Stimulated activated CD8-positive, alpha-beta memory T cell treated with anti-CD3 and anti-CD28 coated beads, Interleukin-2, amount 100 ng/mL, for 48 hours (primary cell): ENCODE measurements at places on chromosomes 1 and 21.

- DNase-seq = no peak
Observed at GRCh38 chr1:79760531-79760930, 754.0 kb upstream of the ADGRL4 start.

- DNase-seq = no peak
Observed at GRCh38 chr1:39001516-39002421, 10.7 kb downstream of the AKIRIN1 start.

DNA sequence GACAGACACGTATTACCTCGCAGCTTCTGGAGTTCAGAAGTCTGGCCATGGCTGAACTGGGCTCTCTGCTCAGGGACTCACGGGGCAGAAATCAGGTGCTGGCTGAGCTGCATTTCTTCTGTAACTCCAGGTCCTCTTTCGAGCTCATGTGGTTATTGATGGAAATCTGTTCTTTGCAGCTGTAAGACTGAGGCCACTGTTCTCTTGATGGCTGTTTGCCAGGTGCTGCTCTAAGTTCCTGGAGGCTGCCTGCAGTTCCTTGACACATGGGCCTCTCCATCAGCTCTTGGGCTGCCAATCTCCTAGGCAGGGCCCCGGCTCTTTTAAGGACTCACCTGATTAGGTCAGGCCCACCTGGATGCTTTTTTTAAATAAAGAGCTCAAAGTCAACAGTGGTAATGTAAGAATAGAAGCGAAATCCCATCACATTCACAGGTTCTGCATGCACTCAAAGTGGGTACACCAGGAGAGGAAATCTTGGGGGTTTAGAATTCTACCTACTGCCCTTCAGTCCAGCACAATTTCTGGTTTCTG, 139.1 kb downstream of the KAZN start:
- no peak for DNase-seq

DNA sequence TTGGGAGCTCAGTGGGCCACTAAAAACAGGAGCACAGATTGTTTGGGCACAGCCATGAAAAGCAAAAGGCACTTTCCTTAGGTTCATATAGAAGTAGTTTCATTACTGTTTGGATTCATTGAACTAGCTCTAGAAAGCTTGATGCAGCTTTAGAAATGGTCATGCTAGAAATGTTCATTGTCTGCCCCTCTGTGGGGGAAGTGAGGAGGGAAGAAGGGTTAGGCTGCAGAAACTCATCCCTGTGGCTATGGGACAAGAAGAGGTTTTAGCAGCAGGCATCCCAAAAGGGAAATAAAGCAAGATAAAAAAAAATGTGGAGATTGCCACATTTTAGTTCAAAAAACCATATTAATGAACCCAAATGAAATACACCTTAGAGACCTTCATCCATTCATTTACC, 359.6 kb upstream of the PTBP2 start:
- DNase-seq = no peak

DNA sequence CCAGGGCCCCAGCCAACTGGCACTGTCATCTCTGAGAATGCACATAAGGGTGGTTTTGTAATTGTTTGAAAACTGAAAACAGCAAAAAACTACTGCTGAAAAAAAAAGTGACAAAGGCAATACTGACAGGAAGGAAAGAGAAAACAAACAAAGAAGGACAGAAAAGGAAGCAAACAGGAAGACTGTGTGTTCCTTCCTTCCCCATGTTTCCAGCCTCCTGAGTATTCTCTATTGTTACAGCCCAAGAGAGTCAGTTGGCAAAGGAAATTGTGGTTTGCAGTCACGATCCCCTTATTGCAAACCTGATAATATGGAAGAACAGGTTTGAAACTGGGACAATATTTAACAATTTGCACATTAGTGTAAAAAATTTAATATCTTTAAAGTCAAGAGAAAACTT, 1177.6 kb downstream of the PLA2G4A start:
- no peak for DNase-seq

DNA sequence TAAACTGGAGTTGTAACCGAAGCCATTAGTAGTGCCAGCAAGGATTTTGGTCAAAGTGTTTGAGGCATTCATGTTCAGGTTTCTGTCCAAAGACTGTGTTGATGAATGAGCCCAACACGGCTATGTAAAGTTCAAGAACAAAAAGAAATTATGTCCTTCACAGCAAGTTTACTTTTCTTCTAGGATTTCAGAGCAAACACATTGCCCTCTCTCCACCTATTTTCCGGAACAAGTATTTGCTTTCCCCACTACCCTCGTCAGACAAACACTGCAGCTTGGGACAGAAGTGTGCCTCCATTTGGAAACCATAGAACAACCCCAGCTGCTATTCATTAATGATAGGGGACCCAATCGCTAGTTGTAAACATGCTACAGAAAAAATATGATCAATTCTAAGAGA, 151.4 kb upstream of the C1orf105 start:
- no peak for DNase-seq

- no peak for DNase-seq
Observed at GRCh38 chr1:53681351-53681976, 57.5 kb downstream of the GLIS1 start.

- no peak for DNase-seq
Observed at GRCh38 chr1:245484176-245484575, 329.4 kb downstream of the KIF26B start.

GRCh38 chr1:112706505-112707220, at the start of gene RHOC:
Gene RHOC, minus strand, starts transcription at chr1:112707127. Its CDS starts 3,328 bp downstream, at chr1:112703799.
- DNase-seq = no peak

DNA sequence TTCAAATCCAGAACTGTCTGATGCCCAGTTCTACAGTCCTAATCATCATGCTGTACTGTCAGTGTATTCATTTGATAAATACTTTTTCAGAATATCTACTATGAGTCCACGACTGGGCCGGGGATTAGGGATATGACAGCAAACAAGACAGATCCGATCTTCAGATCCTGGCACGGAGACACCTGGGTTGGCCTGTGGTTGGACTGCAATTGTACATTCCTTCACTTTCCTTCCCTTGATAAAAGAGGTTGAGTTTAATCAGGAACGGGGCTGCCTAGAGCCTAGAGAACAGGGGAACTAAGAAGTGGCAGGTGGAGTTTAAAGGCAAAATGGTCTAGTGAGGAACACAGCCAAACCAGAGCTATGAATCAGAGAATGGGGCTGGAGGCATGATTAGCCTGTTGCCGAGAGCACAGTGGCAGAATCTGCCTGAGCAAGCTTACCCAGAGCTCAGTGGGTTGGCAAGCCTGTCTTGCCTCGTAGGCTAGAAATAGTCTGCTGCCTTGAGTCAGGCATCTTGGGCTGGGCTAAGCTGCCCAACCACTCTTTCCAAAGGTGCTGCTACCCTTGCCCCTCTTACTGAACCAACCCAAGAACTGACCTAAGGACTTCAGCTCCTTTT, 38.1 kb upstream of the PTCH2 start:
- no peak for DNase-seq

DNA sequence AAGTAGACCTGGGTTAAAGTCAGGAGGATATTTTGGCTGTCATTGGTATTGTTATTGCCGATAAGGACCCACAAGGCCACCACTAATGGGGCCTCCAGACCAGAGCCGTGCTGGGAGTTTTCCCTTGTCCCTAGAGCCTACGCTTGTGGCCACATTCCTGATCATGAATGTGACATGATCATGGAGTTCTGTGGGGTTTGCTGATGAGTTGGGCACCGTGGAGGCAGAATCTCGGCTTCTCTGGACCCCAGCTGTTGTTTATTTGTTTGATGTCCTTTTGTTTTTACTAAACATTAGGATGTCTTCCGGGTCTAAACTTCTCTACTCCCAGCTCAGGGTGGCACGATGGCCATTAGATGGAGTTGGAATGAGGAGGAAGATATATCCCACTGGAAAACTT, 74.9 kb upstream of the TMPRSS2 start:
- DNase-seq = no peak

GRCh38 chr1:202002507-202002906, 7.9 kb upstream of the ELF3 start:
- DNase-seq = no peak

- no peak for DNase-seq
Observed at GRCh38 chr1:55259911-55260609, 44.9 kb upstream of the USP24 start.

- DNase-seq = no peak
Observed at GRCh38 chr1:212749821-212750535, 41.6 kb downstream of the NSL1 start.

DNA sequence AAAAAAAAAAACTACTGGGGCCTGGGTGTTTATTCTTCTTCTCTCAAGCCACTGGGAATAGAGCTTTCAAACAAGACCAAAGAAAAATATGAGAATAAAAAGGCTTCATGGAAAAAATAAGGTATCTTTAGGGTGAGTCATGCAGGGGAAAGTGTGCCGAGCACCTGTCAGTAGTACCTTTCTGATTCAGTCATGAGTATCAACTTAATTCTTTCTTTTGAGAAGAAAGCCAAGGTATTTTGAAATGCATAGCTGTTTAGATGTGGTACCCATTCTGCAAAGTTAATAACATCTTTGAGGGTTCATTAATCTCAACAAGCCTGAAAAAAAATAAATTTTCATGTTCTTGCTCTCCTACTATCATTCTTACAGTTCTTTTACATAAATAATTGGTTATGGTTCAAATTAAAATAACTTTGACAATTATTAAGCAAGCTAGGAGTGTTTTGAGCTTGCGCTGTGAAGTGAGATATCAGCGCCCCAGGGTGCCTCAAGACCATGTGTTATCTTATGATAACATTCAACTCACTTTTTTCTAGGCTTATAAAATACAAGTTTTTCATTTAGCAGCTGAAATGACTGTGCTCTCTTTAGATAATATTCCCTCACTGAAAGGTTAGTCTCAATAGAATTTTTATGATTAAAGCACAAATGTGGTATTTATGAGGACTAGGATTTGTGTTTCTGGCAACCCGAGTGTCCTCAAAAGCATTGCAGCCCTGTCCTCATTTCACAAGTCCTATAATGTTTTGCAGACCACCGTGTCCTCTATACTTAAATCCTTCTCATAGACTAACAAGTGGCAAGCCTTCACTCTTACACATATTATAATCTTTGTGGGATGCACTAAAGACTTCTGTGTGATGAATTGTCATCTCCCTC, 138.6 kb downstream of the SLC44A5 start:
- no peak for DNase-seq

DNA sequence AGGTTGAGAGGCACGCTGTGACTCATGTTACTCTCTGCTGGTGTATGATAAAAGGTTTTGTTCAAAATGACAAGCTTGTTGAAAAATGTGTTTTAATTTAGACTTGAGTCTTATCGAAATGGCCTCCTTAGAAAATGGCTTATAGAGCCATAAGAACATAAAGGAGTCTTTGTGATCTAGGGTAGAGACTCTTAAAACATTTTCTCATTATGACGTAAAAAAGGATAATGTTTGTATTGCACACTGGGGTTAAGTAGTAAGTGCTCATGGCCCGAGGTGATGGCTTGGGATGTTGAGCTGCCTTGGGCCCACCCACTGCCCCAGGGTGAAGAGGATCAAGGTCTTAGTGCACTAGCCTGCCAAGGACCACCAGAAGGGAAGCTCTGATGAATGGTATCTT, 117.4 kb downstream of the DISC1 start:
- no peak for DNase-seq

DNA sequence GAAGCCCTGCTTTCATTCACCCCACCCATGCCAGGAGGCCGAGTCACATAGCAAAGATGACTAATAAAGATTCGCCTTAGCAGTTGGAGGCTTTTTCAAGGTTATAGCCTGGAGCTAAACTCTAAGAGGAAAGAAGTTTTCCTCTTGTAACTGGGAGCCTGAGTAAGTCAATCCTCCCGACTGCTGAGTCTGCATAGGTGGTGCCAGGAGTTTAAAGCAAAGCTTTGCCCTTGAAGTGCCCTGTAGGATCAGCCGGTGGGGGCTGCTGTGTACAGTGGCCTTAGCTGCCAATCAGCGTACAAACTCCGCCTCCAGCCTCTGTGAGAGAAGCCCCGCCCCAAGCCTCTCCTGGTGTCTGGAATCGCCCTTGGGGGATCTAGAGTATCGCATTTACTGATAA, 147.5 kb upstream of the SPATA6 start:
- no peak for DNase-seq

- no peak for DNase-seq
Observed at GRCh38 chr1:194024659-194025058, 838.2 kb upstream of the B3GALT2 start.

DNA sequence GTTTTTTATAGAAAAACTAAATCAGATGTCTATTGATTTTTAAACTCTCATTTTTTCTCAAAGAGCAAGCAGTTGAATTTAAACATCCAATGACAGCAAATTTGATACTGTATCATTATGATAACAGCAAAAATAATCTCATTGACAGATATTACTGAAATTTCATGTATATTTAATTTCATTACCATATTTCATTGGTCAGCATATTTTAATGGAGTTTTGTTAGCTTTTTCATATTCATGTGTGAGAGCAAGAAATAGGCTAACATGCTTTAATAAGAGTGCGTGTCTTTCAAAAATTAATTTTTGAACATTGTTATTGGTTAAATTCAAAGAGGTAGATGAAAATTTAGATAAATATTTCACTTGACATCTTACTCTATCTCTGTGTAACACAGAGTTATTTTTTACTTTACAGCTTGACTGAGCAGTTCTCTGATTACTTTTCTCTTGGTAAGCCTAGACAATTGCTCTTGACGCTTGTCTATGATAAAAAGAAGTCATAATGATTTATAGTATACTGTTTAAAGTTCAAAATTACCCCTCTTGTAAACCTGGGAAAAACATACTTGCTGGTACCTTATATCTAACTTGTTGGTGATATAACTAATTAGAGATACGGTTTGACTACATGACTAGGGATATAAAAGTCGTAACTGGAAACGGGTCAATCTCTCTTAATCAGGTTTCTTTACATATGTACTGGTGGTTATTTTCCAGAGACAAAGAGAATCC, 732.3 kb upstream of the NCAM2 start:
- DNase-seq = no peak

- DNase-seq = no peak
Observed at GRCh38 chr1:61967750-61968149, 225.5 kb downstream of the PATJ start.

DNA sequence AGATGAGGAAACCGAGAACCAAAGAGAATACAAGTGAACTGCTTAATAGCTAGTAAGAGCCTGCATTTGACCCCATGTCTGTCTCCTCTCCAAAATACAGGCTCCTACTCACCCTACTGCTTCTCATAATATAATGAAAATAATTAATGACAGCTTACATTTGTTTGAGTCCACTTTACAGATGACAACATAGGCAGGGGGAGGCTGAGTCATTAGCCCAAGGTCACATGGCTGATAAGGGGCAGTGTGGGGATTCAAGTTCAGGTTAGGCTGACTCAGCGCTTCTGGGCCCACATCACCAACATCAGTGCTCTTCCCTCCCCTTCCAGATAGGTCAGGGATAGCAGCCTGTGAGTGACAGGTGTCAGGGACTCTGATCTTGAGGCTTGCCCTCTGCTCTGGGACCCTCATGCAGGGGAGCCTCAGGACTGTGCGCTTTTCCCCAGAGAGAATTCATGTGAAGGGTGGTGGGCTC, 16.2 kb downstream of the AZIN2 start:
- no peak for DNase-seq

GRCh38 chr21:14977814-14978213, 87.0 kb downstream of the NRIP1 start:
- no peak for DNase-seq

GRCh38 chr1:214557952-214558735, 6.7 kb upstream of the PTPN14 start:
- DNase-seq = no peak
